ENCODE measurements at places on chromosomes 5 and 9.

- no peak for DNase-seq
These were observed 101.2 kb downstream of the MSX2 start for GRCh38 chr5:174825587-174825986.

DNA sequence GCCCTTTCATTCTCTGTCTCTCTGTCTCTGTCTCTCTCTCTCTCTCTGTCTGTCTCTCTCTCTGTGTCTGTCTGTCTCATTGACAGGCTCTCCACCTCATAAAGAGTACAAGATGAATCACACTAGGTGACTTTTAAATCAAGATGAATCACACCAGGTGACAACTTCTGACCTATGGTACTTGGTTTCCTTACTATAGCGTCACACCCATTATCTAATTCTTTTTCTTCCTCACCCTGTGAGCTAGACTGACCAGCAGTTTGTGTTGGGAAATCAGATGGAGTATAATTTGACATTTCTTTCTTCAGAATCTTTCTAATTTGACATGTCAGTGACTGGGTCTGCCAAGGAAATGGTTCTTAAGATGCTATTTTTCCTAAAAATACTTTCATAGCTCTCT is 232.9 kb downstream of the ARRDC3 start:
- no peak for DNase-seq

- no peak for DNase-seq
These were observed 18.9 kb downstream of the RPS23 start for GRCh38 chr5:82259172-82259800.

- DNase-seq = no peak
These were observed 114.5 kb upstream of the SPRY4 start for GRCh38 chr5:142439207-142439860.

GRCh38 chr9:87657893-87658292 is 68.0 kb upstream of the CTSL start:
- DNase-seq = no peak

GRCh38 chr5:167759057-167759821 is 532.2 kb upstream of the WWC1 start:
- no peak for DNase-seq

DNA sequence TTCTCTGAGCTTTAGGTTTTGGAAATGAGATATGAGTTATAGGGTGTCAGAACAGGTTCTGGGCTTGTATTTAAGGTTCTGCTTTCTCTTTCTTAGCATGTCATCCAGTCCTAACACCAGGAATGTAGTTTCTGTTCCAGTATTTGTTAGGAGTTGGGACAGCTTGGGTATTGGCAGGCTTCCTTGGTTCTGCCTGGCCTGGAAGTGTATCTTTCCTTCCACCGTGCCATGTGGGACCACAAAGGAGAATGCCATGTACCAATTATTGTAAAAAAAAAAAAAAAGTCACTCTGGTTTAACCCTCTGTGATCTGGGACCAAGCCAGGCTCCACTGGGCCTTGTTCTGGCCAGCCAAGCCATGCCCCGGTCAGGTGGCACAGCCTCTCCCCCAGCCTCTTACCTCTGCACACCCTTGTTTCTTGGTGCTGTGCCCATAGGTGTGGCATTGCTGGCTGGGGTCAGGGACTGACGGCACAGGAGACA is 47.8 kb downstream of the ARHGAP26 start:
- no peak for DNase-seq
